ENCODE measurements at places on chromosomes 11 and 22.

GRCh38 chr22:18063306-18063705 is 14.5 kb upstream of the PEX26 start:
- DNase-seq, result no peak

GRCh38 chr11:73889019-73889418 is 12.2 kb downstream of the PAAF1 start:
- peak; percentile 34 for DNase-seq

DNA sequence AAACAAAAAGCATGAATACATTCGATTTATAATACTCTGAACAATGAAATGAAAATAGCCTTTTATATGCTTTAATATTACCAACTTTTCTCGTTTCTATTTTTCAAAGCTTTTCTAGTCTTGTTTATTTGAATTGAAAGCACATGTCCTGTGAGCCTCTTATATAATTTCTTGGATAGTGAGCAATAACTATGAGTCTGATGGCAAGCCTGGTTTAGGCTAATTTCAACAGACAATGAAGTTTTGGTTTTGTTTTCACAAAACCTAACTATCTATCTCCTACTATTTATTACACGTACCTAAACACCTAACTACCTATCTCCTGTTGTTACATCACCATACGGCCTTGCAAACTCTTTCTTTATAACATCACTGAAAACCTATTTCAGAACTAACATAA is 29.2 kb upstream of the CEP126 start:
- DNase-seq, result no peak

DNA sequence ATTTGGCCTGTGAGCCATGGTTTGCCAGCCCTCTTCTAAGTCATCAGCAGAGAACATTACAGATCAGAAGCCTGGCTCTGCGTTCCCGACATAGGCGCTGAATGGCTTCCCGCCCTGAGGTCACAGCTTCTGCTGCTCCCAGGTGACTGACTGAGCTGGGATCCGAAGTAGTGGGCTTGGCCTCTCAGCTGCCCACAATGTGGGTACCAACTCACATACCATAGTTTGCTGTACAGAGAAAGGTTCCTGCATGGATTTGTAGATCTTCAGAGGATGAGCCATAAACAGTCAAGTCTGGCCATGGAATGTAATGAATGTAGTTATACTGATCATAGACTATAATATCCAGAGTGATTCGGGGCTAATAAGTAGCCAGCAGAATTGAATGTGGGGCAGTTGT is 42.6 kb downstream of the TEAD1 start:
- DNase-seq, result no peak

DNA sequence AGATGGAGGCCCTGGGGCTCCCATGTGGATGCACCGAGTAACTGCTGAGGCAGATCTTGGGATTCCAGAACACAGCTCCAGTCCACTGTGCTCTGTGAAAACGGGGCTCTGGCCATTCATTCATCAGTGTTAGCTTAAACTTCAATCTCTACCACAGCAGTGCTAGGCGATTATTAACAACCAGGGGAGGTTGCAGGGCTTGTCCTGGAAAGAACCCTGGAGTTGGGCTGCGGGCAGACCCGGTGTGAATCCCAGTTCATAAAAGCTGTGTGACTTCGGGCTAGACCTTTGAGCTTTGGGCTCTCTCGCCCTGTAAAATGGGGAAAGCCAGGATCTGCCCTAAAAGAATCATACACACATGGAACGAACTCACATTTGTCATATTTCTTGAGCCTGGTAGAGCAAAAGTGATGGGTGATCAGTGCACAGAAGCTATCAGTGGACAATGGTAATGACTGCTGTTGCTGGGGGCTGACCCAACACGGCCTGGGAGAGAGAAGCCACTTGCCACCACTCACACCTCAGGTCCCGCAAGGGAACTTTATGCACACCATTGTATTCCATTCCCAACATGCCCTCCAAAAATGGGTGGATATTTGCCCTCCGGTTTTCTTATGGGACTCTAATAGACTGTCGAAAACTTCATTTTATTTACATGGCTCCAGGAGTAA is 15.6 kb upstream of the CRYBB3 start:
- no peak for DNase-seq

GRCh38 chr11:30009060-30009459 is 7.8 kb downstream of the KCNA4 start:
- DNase-seq, result no peak
